Mesenteric fat pad (tissue), 1 donor: ENCODE measurements at places on chromosomes 7 and 10. TPM values are rescaled to one million over a fixed set of nuclear protein-coding genes. Genes with fewer than 3 reads are reported as not detected.

- DNase-seq, result no peak
These were observed 55.9 kb downstream of the RNLS start for GRCh38 chr10:88527245-88527644.

DNA sequence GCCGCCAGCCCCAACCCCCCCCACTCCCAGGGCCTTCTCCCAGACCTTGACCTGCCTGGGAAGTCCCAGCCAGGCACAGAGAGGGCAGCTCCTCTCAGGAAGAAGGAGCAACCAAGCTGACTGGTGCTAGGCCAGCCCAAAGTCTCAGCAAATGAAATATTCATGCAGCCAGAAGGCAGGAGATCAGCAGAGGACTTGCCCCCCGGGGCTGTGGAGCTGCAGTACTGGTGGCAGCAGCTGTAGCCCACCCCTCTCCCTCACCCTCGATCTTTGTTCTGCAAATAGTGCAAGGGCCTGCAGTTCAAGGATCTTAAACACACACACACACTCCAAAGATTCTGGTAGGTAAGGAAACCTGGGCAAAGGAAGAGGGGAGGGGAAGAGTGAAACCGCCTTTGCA, 3.5 kb upstream of the SRRM3 start:
- no peak for DNase-seq

- DNase-seq, result no peak
These were observed 6.8 kb downstream of the TBC1D12 start for GRCh38 chr10:94409021-94409657.

GRCh38 chr7:142784716-142785115, 13.9 kb downstream of the PRSS2 start:
- DNase-seq, result no peak

- DNase-seq, result no peak
These were observed 20.8 kb upstream of the ERVW-1 start for GRCh38 chr7:92498557-92498956.

DNA sequence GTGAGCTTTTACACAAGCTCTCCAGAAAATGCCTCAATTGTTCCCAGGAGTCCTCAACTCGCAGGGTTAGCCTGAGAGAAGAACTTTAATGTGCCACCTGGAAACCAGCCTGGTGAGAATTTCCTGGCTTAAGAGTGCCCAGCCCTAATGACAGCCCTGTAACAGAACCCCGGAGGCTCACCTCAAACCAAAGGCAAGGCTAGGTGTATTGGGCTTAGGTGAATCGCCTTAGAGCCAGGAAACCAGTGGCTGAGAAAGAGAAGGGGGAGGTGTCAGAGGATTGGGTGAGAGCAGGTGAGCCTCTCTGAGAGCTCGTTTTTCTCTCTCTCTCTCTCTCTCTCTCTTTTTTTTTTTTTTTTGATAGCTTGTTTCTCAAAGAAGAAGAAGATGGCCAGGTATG, 7.3 kb downstream of the OCM2 start:
- DNase-seq, result no peak

DNA sequence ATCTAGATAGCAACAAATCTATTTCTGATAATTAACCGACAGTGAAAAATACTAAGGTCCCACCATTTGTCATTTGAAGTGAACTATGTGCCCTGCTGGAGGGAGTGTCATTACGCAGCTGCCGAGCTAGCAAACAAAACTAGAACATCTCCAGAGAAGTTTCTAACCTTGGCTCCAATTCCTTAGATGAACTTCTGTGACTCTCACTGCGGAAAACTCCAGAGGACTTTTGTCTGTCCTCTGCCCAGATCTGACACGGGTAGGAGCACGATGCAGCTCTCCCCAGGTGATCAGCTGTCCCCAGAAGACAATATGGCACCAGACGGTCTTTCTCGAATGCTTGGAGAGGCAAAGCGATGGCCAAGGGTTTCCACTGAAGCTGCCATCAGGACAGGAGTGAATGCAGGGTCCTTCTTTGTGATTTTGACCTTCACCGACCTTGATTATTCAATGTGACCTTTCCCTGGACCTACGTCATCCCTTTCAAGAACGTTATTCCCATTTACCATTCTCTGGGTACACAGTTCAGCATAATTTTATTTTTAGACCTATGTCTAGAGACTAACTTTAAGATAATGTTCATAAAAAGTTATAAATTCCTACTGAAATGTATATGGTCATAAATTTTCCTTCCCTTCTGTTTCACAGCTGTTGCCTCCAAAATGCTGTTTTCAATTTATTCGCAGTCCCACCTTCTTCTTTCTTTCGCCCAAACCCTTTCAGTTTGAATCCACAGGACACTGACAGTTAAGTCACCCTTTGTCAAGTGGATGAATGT, 116.7 kb upstream of the C7orf33 start:
- DNase-seq, result no peak

Gene KMT2C
- total RNA-seq, result 83.4 TPM

Gene GIMAP4
- total RNA-seq, result 49.4 TPM

Gene NXPH1
- not detected for total RNA-seq
